Tibial nerve (tissue), 4 donors: ENCODE measurements at places on chromosomes 2 and 18. TPM values are rescaled to one million over a fixed set of nuclear protein-coding genes. Genes with fewer than 3 reads are reported as not detected.

DNA sequence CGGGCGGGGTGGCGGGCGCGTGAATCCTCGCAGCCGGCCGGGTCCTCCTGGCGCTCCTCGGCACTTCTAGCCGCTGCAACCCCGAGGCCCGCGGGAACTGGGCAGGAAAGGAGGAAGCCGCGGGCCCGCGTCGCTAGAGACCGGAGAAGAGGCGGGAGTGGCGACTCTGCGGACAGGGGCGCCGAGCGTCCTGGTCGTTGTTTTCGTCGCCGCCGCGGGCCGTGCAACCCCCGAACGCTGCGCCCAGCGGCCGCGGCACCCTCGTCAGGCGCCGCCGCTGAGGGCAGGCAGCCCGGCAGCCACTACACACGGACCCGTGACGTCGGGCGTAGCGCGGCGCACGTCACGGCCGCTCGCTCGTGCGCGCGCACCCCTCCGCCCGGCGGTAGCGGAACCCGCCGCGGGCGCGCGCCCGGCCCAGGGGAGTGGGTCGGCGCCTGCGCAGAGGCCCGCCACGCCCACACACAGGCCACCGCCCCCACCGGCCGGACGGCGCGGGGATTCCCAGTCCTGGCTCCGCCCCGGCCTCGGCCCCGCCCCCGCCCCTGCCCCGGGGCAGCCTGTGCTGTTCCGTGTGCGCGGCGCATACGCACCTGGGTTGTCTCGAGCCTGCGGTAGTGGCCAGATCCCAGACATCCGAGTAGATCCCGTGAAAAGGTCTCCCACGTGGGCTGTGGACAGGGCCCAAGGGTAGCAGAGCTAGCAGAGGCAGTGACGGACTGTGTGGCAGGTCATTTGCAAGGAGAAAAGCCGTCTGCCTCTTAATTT is at the start of gene MAP3K2:
TSS of gene MAP3K2 (minus strand) at position 321 of the 768 bp plus-strand sequence. CDS start 44,846 bp downstream, outside the sequence.
- peak; percentile 81 for DNase-seq
- no peaks in the 10 kb centered on the region for H3K36me3 ChIP-seq
- H3K27ac ChIP-seq, result peak within 1 kb of the TSS; percentile 100
- H3K4me3 ChIP-seq, result peak within 1 kb of the TSS; percentile 100
- no peaks in the 10 kb centered on the region for H3K27me3 ChIP-seq

- no peak overlapping the region for H3K4me3 ChIP-seq
- H3K27ac ChIP-seq, result no peak overlapping the region
- no peaks in the 10 kb centered on the region for H3K27me3 ChIP-seq
Measured at GRCh38 chr2:133293544-133294353, 274.5 kb downstream of the NCKAP5 start.

- H3K36me3 ChIP-seq, result no peaks in the 10 kb centered on the region
- no peak overlapping the region for H3K27ac ChIP-seq
- no peak overlapping the region for H3K4me3 ChIP-seq
- no peak for DNase-seq
Measured at GRCh38 chr2:178732913-178733312, 74.3 kb downstream of the TTN start.

GRCh38 chr18:26436176-26437051 is 111.9 kb downstream of the KCTD1 start:
- no peak overlapping the region for H3K4me3 ChIP-seq
- H3K27ac ChIP-seq, result peak overlapping the region; percentile 17
- peaks cover 4% of the 10 kb centered on the region for H3K4me1 ChIP-seq
- no peaks in the 10 kb centered on the region for H3K36me3 ChIP-seq
- no peaks in the 10 kb centered on the region for H3K27me3 ChIP-seq

DNA sequence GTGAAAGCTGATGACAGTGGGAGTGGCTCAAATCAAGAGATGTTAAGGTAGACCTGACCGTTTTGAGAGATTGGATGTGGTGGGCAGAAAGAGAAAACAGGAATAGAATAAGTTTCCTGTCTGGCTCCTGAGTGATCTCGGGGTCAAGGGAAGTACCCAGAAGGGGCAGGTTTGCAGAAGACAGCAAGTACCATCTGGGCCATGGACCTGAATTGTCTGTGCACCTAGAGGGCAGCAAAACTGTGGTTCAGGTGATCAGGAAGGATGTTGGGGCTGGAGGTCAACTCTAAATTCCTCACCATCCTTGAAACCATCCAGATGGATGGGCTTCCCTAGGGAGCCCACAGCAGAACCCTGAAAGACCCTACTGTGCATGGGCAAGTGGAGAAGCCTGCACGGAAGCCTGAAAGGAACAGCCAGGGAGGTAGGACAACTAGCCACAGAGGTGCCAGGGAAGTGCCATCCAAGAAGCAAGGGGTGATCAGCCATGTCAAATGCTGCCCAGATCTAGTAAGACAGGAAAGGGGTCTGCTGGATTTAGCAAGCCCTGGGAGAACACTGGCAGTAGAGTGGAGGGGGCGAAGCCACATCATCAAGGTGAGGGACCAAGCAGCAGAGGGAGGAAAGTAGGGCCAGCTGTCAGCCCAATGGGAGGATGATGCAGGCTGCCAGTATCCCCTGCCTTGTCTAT is 8.0 kb downstream of the TEX261 start:
- no peaks in the 10 kb centered on the region for H3K4me1 ChIP-seq
- H3K27me3 ChIP-seq, result no peaks in the 10 kb centered on the region
- no peak overlapping the region for H3K27ac ChIP-seq
- no peak overlapping the region for H3K4me3 ChIP-seq
- H3K36me3 ChIP-seq, result no peaks in the 10 kb centered on the region

GRCh38 chr2:46131-46470 is 204 bp downstream of the FAM110C start:
- H3K27ac ChIP-seq, result peak overlapping the region; percentile 65
- peaks cover 7% of the 10 kb centered on the region for H3K4me1 ChIP-seq
- H3K36me3 ChIP-seq, result no peaks in the 10 kb centered on the region
- peak overlapping the region; percentile 54 for H3K4me3 ChIP-seq
- no peak for DNase-seq

CREG2 gene
- total RNA-seq, result not detected

MSH2 gene
- 14.0 TPM for total RNA-seq

POMC gene
- 29.9 TPM for total RNA-seq

RPRM gene
- not detected for total RNA-seq

FHOD3 gene
- total RNA-seq, result 25.9 TPM

ICA1L gene
- total RNA-seq, result 25.8 TPM

CD8B gene
- not detected for total RNA-seq
